HEK293T (cell line): ENCODE measurements at places on chromosomes 16 and 17.

GRCh38 chr16:85386467-85387170 is 226.5 kb upstream of the GSE1 start:
- DNase-seq, result no peak

DNA sequence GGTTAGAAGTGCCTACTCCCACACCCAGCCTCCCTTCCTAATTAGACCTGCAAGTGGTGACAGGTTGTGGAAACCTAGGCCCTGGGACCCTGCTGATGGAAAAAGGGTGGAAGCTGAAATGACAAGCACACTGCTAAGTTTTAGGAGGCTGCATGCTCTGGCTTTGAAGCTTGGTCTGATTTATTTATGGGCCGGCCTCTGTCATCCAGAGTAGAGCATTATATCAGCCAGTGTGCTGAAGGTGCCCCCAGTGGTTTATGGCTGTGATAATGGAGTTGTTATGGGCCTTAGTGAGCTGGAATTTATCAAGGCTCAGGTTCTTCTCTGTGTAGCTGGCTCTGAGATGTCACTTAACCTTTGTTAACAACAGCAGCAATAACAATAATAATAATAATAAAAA is 142.6 kb downstream of the UTP18 start:
- peak; percentile 27 for DNase-seq

DNA sequence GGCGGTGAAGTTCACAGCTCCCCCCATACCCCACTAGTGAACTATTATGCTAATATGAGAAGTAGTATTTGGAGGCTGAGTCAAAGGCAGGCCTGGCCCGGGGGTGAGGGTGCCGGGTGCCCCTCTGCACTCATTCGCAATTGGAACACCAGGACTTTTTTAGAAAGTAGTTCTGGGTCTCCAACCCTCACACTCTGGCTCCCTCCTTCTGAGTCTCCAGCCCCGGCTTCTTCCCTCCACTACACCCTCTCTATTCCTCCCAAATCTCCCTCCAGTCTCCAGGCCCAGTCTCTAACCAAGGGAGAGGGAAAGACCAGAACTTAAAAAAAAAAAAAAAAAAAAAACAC is 11.3 kb upstream of the HOXB2 start:
- DNase-seq, result no peak

GRCh38 chr16:64926476-64926875 is 195.4 kb downstream of the CDH11 start:
- no peak for DNase-seq

DNA sequence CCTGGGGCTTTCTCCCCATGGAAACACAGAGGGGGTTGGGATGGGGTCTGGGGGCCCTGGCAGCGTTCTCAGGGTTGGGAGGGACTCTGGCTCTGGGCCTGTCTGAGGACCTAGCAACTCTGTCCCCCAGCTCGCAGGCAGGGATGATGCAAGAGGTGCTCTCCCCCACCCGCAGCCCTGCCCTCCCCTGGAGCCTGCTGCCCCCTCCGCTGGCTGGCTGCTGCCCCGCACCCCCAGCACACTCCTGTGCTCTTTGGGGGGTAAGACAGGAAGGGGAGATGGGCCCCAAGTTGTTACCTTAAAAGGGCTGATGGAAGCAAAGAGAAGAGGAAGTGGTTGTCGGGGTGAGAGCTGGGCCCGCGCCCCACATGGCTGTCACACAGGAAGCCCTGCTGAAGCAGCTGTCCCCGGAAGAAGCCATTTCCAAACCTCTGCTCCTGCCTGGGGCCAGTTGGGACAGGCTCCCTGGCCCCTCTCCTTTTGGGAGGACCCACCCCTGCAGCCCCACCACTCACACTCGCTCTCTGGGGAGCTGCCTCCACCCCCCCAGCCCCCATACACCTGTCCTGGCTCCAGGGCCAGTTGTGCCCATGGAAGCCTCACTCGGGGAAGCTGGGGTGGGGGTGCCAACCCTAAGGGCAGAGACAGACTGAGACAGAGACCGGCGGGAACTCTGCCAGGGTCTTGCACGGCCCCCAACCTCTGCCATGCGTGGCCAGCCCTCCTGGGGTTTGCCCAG is 2.5 kb downstream of the CORO1A start:
- DNase-seq, result no peak

- peak; percentile 43 for DNase-seq
Observed at GRCh38 chr16:53714205-53715022, 10.5 kb downstream of the FTO start.

- DNase-seq, result peak; percentile 51
Observed at GRCh38 chr16:3266873-3267537, 10.6 kb upstream of the MEFV start.

DNA sequence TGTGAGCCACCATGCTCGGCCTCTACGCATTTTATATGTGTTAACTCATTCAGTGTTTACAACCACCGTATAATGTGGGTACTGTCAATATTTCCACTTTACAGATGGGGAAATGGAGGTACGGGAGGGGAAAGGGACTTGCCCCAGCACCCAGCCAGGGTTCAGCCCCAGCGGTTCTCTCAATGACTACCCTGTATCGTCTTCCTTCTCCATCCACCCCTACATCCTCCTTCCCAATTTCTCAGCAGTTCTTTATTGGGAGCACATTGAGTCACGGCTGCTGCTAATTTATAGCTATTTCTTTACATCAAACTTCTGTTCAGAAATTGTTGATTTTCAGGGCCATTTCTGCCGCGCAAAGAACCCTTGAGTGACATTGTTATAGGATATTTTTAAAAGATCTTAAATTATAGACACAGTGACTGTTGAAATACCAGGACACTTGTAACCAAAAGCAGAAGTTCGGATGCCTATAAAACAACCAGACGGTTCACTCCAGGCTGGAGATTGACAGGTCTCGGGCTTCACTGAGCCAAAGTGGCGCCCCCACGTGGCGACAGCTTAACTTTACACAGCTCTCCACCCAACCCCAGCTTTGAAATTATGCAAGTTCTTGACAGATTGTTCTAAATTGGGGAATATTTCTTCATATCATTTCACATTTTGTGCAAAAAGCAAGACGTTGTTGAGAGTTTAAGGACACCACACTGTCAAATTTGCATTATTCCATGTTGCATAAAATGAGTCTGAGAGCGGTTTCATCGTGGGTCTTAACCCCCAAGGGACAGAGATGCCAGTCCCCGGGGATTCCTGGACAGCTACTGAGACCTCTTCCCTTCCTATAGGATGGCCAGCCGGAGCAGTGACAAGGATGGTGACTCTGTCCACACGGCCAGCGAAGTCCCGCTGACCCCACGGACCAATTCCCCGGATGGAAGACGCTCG is 11.8 kb downstream of the SYT17 start:
- peak; percentile 76 for DNase-seq

GRCh38 chr17:60154616-60155426 is 5.0 kb downstream of the CA4 start:
- DNase-seq, result no peak

GRCh38 chr17:17510456-17511292 is 14.5 kb upstream of the RASD1 start:
- DNase-seq, result no peak

- DNase-seq, result no peak
Observed at GRCh38 chr17:34389126-34389750, 26.2 kb upstream of the CCL1 start.

DNA sequence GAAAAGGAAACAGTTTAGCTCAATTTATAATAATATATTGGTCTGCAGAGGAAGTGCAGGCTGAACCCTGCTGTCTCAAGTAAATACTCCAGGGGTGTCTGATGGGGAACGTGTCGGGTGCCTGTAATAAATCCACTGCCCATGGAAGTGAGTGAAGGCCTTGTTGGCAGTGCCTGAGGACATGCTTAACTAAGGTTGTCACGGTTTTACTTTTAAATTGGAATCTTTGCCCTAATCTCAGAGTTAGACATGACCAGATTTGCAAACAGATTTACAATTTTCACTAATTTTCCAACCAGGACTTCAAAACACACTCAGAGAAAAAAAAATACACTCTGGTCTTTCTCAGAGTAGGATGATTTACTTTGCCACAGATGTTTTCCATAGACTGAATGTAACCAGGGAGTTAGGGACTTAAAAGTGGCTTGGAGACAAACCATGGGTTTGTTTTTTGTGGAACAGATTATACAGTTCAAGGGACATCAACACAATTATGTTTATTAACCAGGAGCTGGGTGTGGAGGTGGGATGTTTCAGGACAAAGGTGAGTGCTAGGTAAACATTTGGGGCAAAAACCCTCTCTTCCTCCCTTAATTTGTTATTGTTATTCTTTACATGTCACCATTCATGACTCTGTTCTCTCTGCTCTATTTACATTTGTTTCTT is 144.5 kb downstream of the FTO start:
- DNase-seq, result no peak

- no peak for DNase-seq
Observed at GRCh38 chr16:67441907-67442306, 11.0 kb downstream of the HSD11B2 start.

GRCh38 chr17:297758-298157 is 54.8 kb downstream of the RPH3AL start:
- no peak for DNase-seq

DNA sequence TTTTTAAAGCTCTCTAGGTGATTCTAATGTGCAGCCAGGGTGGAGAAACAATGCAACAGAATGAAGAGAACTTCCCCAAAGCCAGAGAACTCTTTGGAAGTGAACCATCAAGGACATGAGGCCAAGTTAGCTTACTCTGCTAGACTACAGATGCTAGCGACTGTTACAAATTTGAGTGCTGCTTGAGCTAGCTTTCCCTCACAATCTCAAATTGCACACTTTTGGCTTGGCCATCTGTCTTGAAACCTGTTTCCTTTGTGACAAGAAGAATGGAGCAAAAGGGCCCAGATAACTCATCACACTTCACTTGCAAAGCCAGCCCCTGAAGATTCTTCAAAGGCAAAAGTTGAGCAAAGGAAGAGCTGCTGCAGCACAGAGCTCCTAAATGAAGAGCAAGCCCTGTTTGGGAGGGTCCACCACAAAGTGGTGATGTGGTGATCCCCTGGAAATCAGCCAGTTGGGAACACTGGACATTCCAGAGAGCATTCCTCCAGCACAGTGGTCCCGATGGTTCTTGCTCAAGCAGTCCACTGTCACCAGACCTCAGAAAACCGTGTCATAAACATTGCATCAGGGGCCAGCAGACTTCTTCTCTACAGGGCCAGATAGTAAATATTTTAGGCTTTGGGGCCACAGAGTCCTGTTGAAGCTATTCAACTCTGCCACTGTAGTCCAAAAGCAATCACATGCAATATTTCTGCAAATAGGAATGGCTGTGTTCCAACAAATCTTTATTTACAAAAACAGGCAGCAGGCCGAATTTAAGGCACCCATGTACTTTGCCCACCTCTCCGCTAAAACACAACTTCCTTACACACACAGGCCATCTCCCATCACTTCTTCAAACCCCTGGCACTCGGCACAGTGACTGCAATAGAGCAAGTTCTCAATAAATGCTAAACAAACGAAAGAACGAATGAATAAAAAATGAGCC is 21.2 kb downstream of the SLC39A11 start:
- no peak for DNase-seq

GRCh38 chr17:56064506-56064905 is 88.8 kb upstream of the ANKFN1 start:
- no peak for DNase-seq

DNA sequence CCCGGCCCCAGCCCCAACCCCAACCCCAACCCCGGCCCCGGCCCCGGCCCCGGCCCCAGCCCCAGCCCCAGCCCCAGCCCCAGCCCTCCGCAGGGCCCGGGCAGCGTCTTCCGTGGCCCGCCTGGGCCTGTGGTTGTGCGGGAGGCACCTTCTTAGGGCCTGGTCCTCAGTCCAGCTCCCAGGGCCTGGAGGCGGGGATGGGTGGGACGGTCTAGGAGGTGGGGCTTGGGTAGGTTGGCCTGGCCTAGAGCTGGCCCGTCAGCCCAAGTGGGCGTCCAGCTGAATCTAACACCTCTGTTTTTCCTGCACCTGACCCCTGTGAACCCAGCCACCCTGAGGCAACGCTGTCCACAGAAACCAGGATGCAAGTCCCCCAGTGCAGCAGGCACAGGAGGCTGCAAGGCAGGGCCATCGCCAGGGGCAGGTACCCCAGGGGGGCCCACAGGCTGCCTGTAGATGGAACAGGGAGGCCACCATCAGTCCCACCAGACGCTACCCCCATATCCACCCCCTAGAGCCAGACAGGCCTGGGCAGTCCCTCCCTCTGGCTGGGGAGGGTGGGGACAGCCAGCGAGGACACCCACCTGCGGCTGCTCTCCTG is 8.8 kb downstream of the MSLN start:
- no peak for DNase-seq

- DNase-seq, result no peak
Observed at GRCh38 chr17:13601322-13601775, 380 bp downstream of the HS3ST3A1 start.

DNA sequence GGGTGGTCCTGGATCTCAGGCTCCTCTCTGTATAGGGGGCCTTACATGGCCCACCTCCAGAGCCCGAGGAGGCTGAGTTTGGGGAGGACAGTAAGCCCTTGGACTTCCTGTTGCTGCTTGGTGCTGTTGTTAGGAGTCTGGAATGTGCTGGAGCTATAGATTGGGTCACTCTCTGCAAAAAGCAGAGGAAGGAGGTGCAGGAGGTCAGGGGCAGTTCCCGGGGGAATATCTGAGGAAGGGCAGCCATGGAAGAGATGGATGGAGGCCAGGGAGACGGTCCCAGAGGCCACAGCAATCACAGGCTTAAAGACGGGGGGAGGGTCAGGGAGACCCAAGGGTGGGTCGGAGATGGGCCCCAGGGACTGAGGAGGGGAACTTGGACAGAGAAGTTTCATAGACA is 23.0 kb upstream of the CBX4 start:
- DNase-seq, result no peak

DNA sequence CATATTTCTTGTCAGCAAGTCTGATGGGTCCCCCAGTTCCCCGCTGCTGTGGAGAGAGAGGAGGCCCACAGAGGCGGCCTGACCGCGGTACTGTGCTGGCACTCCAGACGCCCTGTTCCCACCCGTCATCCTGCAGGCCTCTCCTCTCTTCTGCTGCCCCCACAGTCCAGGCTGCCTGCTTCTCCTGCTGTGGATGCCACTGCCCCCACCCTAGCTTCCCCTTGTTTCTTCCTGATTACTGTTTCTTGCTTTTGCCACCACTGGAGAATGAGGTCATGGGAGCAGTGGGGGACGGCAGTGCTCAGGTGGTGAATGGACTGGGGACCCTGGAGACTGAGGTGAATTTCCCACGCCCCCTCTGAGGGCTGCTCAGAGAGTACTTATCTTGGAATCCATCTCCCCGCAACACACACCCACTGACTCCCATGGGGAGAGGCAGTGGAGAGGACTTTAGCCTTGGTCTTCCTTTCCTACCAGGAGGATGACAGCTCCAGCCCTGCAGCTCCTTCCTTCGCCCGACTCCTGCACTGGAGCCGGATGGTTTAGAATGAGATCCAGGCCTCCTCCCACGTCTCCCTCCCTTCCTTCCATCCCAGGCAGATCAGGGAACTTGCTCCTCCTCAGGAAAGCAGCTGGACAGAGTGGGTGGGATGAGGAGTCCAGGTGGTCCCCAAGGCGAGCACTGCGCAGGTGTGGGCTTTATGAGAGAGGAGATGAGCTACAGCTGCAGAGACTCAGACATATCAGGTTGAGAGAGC is 60.4 kb downstream of the PLXDC1 start:
- DNase-seq, result no peak
